Stimulated activated CD8-positive, alpha-beta memory T cell treated with anti-CD3 and anti-CD28 coated beads, Interleukin-12 subunit alpha, Interleukin-12 subunit beta, amount 100 ng/mL, for 1 hour (primary cell): ENCODE measurements at places on chromosomes 12 and 14.

GRCh38 chr12:100481021-100481420 lies 7.4 kb downstream of the NR1H4 start:
- DNase-seq: no peak

DNA sequence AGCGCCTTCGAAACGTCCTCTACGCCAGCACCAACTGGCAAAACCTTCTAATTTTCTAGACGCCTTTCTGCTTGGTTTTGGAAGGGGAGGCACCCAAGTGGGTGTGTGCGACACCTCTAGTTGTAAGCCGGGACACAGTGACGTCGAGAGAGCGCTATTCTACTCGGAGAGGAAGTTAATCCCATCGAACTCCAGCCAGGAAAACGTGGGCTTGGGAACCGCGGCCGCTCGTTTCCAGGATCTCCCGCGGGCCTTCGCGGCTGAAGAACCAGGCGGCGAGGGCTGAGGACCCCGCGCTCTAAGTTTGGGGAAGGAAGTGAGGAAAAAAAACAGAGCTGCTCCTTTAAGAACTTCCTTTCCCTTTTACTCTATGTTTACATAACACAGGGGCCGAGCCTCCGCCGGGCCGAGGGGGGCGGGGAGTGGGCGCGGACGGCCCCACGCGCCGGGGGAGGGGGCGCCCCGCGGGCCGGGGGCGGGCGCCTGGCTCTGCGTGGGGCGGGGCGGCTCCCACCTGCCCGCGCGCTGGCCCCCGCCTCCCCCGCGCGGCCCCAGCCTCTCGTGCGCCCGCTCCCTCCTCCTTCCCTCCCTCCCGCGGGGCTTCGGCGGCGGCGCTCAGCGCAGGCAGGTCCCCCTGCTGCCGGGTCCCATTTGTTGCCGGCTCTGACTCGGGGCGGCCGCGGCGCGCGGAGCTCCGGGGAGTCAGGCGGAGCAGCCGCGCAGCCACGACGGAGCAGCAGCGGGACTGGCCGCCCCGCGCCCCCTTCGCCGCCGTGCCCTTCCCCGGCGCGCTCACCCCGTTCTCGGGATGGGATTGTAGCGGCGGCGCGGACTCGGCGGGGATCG lies at the start of gene PELI2:
TSS of gene PELI2 (plus strand) at position 647 of the 846 bp plus-strand sequence. CDS start 250 bp downstream, outside the sequence.
- peak; percentile 55 for DNase-seq

DNA sequence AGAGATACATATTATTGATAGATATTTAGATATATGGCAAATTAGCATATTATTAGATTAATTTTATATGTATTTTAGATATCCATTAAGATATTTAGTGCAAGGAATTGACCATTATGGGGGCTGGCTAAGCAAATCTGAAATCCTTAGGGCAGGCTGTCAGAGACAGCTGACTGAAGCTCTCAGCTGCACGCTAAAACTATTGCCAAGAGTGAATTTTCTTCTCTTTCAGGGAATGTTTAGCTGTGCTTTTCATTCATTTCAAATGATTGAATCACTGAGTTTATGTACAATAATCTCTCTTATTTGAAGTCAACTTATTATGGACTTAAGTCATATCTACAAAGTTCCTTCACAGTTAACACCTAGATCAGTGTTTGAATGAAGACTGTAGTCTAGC lies 566.5 kb downstream of the LRFN5 start:
- DNase-seq: no peak

- DNase-seq: no peak
These were observed 66.5 kb upstream of the CAND1 start for GRCh38 chr12:67202678-67203012.

DNA sequence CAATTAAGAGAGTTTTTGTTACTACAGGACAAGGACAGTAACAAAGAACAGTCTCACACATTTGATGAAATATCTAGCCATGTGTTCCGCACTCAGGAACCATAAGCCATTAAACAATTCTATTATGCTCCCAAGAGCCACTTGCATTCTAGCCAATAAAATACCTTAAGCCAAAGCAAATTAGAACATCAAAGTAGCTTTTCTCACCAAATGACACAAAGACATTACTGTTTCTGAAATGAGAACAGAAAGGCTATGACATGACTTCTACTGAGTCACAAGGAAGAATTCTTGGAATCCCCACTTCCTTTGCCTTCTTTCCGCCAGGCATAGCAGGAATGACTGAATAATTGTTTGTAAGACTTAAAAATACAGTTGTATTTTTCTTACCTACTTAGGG lies 445.8 kb downstream of the ATP23 start:
- DNase-seq: no peak

DNA sequence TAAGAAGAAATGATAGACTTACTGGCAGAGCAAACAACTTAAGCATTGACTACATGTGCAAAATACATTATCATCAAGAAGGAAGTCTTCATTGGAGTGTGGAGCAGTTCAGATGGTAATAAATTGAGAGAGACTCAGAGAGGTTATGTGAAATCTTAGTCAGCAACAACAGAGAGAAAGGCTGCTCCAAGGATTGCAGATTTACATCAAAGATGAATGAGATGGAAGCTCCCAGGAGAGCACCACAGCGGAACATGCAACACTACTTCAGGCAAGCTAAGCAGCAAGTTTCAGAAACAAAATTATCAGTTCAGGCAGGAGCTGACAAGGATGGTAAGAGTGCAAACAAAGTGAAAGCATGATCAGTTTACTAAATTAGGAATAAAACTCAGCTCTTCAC lies 882.3 kb downstream of the LRFN5 start:
- no peak for DNase-seq
